ENCODE measurements at places on chromosomes 2 and 18. TPM values are rescaled to one million over a fixed set of nuclear protein-coding genes. Genes with fewer than 3 reads are reported as not detected.

DNA sequence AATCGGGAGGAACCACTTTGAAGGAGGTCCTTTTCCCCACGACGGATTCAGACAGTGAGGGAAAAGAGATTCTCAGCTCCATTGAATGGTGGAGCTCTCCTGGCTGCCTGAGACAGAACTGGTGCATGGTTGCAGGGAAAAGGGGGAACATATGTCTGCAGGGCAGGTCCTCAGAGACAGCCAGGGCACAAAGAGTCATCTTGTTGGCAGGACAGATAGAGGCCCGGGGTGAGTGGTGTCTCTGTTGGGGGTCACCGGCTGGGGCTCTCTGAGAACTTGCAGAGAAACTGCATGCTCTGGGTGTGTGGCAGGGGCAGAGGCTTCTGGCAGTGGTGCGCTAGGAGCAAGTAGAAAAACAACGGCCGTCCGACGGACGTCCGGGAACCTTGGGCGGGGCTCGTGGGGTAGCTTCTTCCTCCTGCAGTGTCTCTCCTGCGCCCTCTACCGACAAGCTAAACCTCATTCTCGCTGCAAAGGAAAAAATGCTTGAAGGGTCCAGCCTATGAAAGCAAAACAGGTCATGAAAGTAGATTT, 94.3 kb downstream of the CDCA7 start:
- peak overlapping the region; percentile 15 for H3K4me3 ChIP-seq
- peak overlapping the region; percentile 7 for H3K27ac ChIP-seq
- no peaks in the 10 kb centered on the region for H3K27me3 ChIP-seq
- no peaks in the 10 kb centered on the region for H3K36me3 ChIP-seq

GRCh38 chr2:113876503-113877387, 13.1 kb upstream of the ACTR3 start:
- no peak overlapping the region for H3K4me3 ChIP-seq
- no peak overlapping the region for H3K27ac ChIP-seq
- peaks cover 53% of the 10 kb centered on the region for H3K4me1 ChIP-seq
- H3K36me3 ChIP-seq: no peaks in the 10 kb centered on the region

DNA sequence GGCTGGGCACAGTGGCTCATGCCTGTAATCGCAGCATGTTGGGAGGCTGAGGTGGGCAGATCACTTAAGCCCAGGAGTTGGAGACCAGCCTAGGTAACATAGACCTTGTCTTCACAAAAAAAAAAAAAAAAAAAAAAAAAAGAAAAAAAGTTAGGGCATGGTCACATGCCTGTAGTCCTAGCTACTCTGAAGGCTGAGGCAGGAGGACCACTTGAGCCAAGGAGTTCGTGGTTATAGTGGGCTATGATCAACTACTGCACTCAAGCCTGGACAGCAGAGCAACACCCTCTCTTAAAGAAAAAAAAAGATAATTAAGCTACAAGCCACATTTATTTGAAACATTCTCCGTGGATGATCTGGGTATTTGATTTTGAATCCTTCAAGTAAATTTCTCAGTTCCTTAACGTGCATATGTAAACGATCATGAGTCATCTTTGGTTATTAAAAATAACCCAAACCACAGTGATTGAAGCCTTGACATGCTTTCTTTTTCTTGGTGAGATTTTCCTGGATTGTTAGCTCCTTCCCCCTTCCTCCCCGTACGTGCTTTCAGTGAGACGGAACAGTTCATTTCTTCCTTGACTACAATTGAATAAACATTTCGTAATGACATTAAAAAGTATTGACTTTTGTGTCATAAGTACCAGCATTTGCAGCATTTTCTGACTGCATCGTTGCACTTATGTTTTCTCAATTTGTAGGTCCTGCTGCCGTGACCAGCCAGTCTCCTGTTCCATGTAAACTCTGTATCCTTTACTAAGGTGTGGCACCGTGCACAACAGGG, 20.3 kb downstream of the RMC1 start:
- H3K36me3 ChIP-seq: peaks cover 71% of the 10 kb centered on the region
- H3K4me1 ChIP-seq: peaks cover 11% of the 10 kb centered on the region
- no peaks in the 10 kb centered on the region for H3K27me3 ChIP-seq
- no peak overlapping the region for H3K4me3 ChIP-seq

GRCh38 chr2:81542119-81542518, 1237.6 kb upstream of the LRRTM1 start:
- H3K36me3 ChIP-seq: no peaks in the 10 kb centered on the region
- H3K4me1 ChIP-seq: no peaks in the 10 kb centered on the region
- no peak overlapping the region for H3K4me3 ChIP-seq
- no peak for DNase-seq
- H3K27me3 ChIP-seq: no peaks in the 10 kb centered on the region

GRCh38 chr2:61009355-61009754, 8.2 kb upstream of the PEX13 start:
- peaks cover 5% of the 10 kb centered on the region for H3K4me1 ChIP-seq
- H3K27me3 ChIP-seq: no peaks in the 10 kb centered on the region
- H3K27ac ChIP-seq: no peak overlapping the region
- no peak overlapping the region for H3K4me3 ChIP-seq
- no peak for DNase-seq
- no peaks in the 10 kb centered on the region for H3K36me3 ChIP-seq

DNA sequence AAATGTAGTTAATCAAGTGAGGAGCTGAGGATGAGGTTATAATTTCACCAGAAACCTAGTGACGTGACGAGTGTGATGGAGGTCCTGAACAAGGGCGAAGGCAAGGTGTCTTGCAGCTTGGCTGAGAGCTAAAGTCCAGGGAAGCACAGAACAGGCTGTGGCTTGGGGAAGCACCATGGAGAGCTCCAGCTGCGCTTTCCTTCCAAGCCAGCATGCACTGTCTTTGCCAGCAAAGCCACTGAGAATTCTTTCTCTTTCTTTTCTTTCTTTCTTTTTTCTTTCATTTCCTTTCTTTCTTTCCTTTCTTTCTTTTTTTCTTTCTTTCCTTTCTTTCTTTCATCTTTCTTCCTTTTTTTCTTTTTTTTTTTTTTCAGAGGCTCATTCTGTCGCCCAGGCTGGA, 239.3 kb downstream of the FBXO15 start:
- H3K27me3 ChIP-seq: no peaks in the 10 kb centered on the region
- no peaks in the 10 kb centered on the region for H3K4me1 ChIP-seq
- no peaks in the 10 kb centered on the region for H3K36me3 ChIP-seq
- no peak overlapping the region for H3K4me3 ChIP-seq

DNA sequence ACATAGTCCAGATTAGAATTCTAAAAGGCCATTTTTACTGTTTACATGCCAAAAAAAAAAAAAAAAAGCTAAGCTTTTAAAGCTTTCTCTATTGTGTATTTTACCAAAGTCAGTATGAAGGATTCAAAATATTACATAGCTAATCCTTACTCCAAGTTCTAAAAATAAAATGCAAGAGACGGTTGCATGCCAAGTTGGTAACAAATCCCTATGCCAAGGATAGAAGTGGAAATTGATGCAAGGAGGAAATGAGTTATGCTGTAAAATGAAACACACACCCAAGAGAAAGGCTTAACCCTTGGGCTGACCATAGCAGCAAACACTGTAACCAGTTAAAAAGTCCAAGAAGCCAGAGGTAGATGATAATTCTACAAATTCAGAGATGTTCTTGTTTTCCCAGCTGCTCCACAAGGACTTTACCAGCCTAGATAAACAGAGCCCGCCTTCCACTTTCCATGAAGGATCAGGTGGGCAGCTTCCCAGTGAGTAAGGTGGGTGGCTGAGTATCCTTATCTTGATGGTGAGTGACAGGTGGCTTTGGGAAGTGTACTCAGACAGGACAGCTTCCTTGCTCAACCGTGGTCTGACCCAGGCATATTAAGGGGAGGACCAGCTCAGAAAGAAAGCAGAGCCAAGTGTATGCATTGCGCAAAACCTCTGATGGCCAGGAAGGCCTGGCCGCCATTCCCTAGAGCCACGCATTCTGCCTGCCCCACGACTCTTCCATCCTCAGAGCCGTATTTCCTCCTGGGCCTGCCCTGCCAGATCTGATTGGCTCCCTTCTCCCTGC, 34.4 kb downstream of the ATP8B1 start:
- no peaks in the 10 kb centered on the region for H3K27me3 ChIP-seq
- no peak overlapping the region for H3K4me3 ChIP-seq
- peaks cover 10% of the 10 kb centered on the region for H3K4me1 ChIP-seq
- H3K36me3 ChIP-seq: no peaks in the 10 kb centered on the region

- no peak overlapping the region for H3K27ac ChIP-seq
- peaks cover 18% of the 10 kb centered on the region for H3K4me1 ChIP-seq
- H3K27me3 ChIP-seq: no peaks in the 10 kb centered on the region
- no peak overlapping the region for H3K4me3 ChIP-seq
- no peak for DNase-seq
Measured at GRCh38 chr18:2540575-2540974, 30.7 kb downstream of the METTL4 start.

DNA sequence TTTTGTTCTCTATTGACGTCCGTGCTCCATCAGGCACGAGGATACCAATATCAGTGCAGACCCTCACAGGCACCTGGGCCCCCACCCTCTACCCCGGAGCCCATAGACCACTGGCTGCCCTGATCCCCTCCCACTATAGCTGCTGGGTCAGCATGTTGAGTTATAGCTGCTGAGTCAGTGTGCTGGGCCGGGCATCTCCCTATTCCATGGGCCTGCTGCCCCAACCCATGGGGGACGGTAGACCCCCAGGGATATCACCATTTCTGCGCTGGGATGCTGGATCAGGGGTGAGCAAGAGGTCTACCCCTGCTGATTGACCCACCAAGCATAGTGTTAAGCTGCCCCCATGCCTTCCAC, 100.1 kb upstream of the ST3GAL5 start:
- no peak overlapping the region for H3K27ac ChIP-seq
- no peak overlapping the region for H3K4me3 ChIP-seq
- peaks cover 7% of the 10 kb centered on the region for H3K4me1 ChIP-seq
- no peaks in the 10 kb centered on the region for H3K36me3 ChIP-seq
- no peak for DNase-seq
- H3K27me3 ChIP-seq: no peaks in the 10 kb centered on the region

DNA sequence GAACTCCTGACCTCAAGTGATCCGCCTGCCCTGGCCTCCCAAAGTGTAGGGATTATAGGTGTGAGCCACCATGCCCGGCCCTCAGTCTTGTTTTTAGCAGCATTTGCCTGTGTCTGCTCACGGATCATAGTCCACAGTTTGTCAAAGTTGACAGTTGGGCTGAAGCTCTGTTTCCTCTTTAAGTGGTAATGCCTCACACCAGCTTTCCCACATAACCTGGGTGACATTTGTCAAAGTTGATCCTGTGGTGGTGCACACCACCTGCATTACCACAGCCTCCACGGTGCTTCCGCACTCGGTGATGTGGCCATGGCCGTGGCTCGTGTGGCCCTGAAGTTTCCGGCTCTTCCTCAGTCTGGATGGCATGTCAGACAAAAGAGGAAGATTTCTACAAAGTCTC, 27.1 kb downstream of the RAB31 start:
- H3K27me3 ChIP-seq: no peaks in the 10 kb centered on the region
- H3K27ac ChIP-seq: no peak overlapping the region
- DNase-seq: no peak
- peaks cover 46% of the 10 kb centered on the region for H3K4me1 ChIP-seq
- H3K36me3 ChIP-seq: peaks cover 36% of the 10 kb centered on the region

DNA sequence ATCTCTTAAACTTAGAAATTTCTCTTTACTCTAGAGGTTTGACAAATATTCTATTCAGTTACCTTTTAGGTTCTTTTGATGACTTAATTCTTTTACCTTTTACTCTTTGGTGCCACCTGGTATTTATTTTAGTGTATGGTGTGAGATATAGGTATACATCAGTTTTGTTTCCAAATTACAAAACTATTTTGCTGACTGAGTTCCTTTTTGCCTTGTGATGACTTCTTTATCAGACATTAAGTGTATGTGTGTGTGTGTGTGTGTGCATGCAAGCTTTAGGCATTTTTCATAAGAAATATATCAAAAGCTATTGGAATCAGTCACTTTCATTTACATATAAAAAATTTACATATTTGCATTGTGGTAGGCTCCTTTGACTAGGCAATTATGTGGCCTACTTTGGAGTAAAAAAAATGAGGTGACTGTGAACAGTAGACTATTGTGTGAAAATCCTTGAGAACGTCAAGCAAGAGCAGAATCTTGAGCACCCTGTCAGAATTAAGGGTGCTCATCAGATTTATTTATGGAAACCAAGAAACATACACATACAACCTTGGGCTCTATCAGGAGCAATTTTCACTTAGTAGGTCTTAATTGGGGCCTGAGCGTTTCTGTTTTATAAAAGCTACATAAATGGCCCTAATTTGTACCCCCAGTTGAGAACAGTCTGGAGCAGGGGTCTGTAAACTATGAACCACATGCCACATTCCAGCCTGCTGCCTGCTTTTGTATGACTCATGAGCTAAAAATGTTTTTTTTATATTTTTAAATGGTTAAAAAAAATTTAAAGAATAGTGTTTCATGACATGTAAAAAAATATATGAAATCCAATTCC, 415.9 kb downstream of the SLC4A3 start:
- no peak for DNase-seq
- no peak overlapping the region for H3K4me3 ChIP-seq
- H3K27me3 ChIP-seq: no peaks in the 10 kb centered on the region

DNA sequence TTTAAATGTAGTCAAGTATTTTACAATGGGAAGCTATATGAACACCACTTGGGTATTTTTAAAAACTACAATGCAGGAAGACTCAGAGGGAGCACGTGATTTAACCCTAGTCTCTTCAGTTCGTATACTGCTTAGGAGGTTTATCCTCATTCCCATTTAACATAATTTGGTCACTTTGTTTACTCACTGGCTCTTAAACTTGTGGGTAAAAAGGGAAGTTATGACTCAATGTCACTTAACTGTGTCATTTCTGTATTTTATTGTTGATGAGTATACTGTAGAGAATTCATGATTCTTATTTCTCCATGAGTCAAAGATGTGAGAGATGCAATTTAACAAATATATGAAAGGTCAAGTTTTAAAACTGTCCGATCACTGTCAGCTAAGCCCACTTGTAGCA, 48.2 kb downstream of the SLC66A3 start:
- no peak for DNase-seq
- no peak overlapping the region for H3K4me3 ChIP-seq
- peak overlapping the region; percentile 61 for H3K27ac ChIP-seq
- peaks cover 19% of the 10 kb centered on the region for H3K4me1 ChIP-seq
- H3K36me3 ChIP-seq: peaks cover 63% of the 10 kb centered on the region

DNA sequence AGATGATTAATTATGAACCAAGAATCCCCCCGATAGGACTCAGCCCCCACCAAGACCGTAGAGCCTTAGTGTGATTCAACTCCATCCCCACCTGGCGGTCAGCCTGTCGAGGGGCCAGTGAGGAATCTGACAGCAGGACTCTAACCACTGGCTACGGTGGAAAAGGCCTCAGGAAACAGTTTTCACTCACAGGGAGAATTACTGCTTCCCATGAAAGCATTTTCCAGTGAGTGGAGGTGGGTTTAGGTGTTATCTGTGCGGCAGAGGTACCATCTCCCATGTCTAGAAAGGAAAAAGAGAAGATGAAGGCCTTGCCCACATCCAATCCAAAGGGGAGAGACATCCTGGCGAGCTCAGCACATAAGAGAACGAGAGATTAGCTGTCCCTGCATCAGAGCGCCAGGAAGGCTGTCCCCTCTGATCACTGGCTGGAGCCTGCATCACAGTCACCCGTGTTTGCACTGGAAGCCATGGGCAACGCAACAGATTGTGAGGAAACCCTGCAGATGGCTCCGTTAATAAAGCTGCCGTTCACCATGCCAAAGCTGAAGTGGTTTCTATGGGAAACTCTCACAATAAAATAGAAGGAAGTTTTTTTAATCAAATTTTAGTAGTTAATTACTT, 22.3 kb downstream of the COX7A2L start:
- no peak for DNase-seq
- peaks cover 51% of the 10 kb centered on the region for H3K36me3 ChIP-seq
- H3K4me1 ChIP-seq: peaks cover 27% of the 10 kb centered on the region

The DUSP11 gene
- 40.4 TPM for total RNA-seq

The TCF23 gene
- not detected for total RNA-seq

The IL36G gene
- not detected for total RNA-seq

All from SJSA1 (cell line).